Stimulated activated CD8-positive, alpha-beta memory T cell treated with anti-CD3 and anti-CD28 coated beads, Interleukin-7, amount 100 ng/mL, for 4 hours (primary cell): ENCODE measurements at places on chromosomes 13 and 19.
A peak's percentile ranks its signal among the peaks of the same experiment; 100 is the strongest.

DNA sequence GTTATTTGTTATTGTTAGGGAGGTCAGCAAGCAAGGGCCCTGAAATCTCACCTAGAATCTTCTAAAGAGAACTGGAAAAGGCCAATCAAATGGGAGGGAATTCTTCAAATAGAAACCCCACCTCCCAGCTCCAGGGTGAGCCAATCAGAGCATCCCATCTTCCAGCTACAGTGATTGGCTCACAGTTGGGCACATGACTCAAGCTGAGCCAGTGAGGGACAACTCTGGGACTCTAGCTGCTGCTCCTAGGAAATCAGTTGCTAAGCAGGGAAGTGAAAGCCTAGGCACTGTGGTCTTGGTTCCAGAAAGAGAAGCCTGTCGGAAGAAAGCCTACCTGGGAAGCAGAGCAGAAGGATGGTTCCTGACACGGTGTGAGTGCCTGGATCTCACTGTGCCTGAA is 13.4 kb downstream of the TM6SF2 start:
- no peak for DNase-seq

GRCh38 chr13:70568571-70568970 is 460.3 kb upstream of the KLHL1 start:
- no peak for DNase-seq

DNA sequence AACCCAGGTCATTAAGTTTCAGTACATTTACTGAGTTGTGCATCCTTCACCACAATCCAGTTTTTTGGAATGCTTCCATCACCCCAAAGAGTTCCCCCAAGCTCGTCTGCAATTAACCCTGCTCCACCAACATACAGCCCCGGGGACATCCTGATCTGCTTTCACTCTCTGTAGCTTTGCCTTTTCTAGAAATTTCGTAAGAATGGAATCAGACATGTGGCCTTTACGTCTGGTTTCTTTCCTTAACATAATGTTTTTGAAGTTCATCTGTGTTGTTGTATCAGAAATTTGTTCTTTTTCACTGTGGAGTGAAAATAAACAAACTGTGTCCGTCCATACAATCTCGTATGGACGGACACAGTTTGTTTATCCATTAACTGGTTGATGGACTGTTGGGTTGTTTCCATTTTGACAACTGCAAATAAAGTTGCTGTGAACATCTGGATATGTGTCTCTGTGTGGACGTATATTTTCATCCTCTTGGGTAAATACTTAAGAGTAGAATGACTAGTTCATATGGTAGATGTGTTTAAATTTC is 2.9 kb downstream of the KLHL26 start:
- DNase-seq = no peak

- DNase-seq = no peak
These were observed 4.7 kb upstream of the SHKBP1 start for GRCh38 chr19:40571831-40572495.

GRCh38 chr13:73702419-73703071 is 431.7 kb downstream of the KLF12 start:
- DNase-seq = peak; percentile 30

GRCh38 chr19:49364083-49364737 is 533 bp downstream of the DKKL1 start:
- DNase-seq = no peak

DNA sequence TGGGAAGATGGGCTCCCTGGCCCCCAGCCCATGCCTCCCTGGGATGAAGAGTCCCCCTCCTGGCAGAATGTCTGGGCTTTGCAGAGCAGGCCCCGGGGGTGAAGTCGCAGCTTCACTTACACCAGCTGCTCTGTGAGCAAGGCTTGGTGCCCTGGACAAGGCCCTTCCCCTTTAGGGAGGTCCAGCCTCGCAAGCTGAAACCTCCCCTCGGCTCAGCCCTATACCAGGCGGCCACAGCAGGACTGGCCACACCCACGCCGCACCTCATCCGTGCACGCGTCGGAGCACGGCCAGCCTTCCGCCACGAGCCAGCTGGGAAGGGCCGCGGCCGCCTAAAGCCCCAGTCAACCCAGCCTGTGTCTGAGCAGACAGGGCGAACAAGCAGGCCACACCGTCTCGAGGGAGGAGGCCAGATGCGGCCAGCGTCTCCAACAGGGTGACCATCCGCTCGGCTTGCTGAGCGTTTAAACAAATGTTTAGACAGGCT is 83.2 kb upstream of the MCF2L start:
- DNase-seq = no peak

GRCh38 chr19:29366757-29367156 is 153.8 kb upstream of the UQCRFS1 start:
- DNase-seq = no peak

DNA sequence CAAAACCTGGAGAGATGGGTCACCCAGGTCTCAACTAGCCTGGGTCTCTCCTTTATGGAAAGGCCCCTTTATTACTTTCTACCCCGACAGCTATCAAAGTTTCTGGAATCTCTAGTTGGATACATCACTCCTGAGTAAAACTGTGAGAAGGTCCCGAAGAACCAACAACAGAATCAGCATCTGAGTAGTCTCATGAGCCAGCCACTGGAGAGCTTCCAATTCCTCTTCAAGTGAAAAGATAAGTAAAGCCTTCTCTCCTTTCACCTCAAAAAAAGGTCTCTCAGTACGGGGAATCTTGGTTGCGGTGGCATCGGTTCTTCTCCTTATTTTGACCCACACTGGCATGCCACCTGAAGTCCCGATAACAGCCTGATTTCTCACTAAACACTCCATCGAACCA is at the start of gene ERVV-1:
ERVV-1 (plus strand) TSS at position 301 of the 400 bp plus-strand sequence. CDS start 170 bp downstream, outside the sequence.
- no peak for DNase-seq

DNA sequence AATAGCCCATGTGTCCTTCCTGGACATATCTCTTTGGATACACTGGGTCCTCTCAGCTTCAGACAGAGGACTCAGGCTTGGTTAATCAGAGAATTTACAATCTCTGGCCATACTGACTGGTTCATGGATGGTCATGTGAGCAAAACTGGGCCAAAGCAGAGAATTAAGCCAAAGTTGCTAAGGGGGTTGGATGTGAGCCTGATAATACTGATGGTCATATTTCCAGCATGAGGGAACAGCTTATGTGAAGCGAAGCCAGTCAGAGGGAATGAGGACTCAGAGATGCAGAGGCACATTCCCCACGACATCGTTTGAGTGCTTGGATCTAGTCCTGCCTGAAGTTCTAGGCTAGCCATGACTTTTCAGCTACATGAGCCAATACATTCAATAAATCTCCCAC is 22.0 kb upstream of the LRRC4B start:
- no peak for DNase-seq

DNA sequence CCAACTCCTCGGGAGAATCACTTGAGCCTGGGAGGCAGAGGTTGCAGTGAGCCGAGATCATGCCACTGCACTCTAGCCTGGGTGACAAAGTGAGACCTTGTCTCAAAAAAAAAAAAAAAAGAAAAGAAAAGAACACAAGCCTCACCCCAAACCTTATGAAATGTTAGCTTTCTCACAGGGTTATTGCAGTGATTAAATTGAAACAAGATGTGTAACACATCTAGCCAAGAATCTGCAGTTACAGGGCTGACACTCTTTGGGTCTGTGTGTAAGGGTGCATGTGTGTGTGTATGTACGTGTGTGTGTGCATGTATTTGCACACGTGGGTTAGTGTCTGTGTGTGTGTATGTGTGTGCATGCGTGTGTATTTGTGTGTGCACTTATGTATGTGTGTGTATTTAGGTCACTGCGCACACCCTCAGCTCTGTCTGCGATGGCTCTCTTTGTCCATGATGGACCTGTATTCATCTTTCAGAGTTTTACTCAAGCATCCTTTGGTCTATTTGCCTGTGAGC is 336.3 kb downstream of the UQCRFS1 start:
- DNase-seq = no peak

- no peak for DNase-seq
These were observed 1.7 kb downstream of the PPP1R37 start for GRCh38 chr19:45094707-45095106.

- DNase-seq = no peak
These were observed 503.4 kb downstream of the TBC1D4 start for GRCh38 chr13:74978591-74978990.

GRCh38 chr13:45315520-45316167 is 25.3 kb downstream of the TPT1 start:
- DNase-seq = no peak
